ENCODE measurements at places on chromosomes 1 and 21. TPM values are rescaled to one million over a fixed set of nuclear protein-coding genes. Genes with fewer than 3 reads are reported as not detected.

SLC2A5 gene
- 2.8 TPM for total RNA-seq

DNA sequence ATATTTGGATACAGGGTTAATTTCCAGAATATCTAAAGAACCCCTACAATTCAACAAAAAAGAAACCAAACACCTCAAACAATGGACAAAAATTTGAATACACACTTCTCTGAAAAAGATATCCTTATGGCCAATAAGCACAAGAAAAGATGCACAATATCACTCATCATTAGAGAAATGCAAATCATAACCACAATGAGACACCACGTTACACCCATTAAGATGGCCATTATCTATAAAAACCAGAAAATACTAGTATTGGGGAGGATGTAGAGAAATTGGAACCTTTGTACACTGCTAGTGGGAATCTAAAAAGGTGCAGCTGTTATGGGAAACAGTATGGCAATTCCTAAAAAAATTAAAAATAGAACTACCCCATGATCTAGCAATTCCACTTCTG, 4.9 kb downstream of the ADAM30 start:
- no peak for DNase-seq

BCL2L15 gene
- total RNA-seq, result 0.17 TPM

GRCh38 chr21:39472786-39473185, 21.0 kb downstream of the SH3BGR start:
- no peak for DNase-seq

DNA sequence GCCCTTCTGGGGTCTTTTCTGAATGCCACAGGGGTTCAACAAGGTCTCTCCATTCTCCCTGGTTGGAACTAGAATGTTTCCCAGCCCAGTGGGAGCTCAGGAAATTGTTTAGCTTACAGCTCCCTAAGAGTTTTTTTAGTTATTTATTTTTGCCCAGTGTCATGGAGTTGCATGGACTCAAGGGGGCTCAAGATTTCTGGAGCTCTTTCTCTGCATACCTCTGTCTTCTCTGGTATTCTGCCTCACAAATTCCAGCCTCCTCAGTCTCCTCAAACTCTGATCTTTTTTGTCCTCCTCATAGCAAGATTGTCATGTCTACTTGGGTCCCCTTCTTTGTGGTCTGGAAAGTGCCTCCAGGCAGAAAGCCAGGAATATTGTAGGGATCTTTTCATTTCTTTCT, 15.9 kb upstream of the PPP2R5A start:
- no peak for DNase-seq

DNA sequence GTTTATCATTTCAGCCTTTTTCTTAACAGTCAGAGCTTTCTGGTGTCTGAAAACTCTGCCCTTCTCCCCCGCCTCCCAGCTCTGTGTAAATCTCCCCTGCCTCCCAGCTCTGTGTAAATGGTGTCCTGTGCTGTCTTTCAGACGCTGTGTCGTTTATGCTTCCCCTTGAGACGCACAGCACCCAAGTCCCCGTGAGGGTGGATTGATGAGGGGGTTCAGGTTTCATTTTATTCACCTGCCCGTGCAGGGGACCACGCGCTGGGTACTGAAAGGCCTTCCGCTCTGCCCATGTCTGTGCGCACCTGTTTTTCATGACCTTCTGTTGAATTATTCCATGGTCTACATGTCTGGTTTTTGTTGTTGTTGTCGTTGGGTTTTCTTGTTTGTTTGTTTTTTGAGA, 108.2 kb upstream of the COL6A1 start:
- no peak for DNase-seq

PEAR1 gene
- 6.2 TPM for total RNA-seq

GRCh38 chr1:161849518-161849917, 83.4 kb downstream of the ATF6 start:
- no peak for DNase-seq

CLCA2 gene
- 101 TPM for total RNA-seq

GRCh38 chr1:67691712-67692111, 6.7 kb downstream of the GADD45A start:
- DNase-seq, result no peak

DNA sequence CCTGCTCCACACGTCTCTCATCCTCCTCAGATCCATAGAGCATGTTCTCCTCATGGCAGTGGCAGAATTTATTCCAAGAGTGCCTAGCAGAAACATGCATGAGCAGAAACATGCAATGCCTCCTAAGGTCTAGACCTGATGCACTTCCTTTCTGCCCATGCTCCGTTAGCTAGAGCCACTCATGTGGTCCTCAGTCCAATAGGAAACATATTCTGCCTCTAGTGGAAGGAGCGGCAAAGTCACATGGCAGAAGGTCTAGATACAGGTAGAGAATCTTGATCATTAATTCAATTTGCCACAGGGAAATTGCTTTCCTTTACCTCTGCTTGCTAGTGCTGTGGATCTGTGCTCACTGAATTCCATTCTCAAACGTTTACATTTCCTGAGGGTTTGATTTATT, 130.4 kb downstream of the KIF26B start:
- no peak for DNase-seq

DNA sequence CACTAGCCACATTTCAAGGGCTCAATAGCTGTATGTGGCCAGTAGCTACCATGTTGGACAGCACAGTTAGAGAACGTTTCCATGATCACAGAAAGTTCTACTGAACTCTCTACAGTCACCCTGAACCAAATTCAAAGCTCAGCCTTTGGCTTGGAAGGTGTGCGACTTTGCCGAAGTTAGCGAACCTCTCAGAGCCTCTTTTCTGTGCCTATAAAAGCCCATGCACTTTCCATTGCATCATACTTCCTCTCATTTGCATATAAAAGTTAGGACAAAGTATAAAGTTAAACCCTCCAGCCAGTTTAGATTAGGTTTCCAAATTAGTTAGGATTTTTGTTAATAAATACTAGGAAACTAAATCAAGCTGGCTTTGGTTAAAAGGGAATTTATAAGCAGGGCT, 4.7 kb upstream of the SLC1A7 start:
- DNase-seq, result peak; percentile 0

- no peak for DNase-seq
These were observed 17.0 kb downstream of the AGT start for GRCh38 chr1:230696722-230697437.

PLD5 gene
- total RNA-seq, result 0.17 TPM

COL11A1 gene
- 0.46 TPM for total RNA-seq

- DNase-seq, result no peak
These were observed 20.3 kb downstream of the AJAP1 start for GRCh38 chr1:4674676-4675075.

DNA sequence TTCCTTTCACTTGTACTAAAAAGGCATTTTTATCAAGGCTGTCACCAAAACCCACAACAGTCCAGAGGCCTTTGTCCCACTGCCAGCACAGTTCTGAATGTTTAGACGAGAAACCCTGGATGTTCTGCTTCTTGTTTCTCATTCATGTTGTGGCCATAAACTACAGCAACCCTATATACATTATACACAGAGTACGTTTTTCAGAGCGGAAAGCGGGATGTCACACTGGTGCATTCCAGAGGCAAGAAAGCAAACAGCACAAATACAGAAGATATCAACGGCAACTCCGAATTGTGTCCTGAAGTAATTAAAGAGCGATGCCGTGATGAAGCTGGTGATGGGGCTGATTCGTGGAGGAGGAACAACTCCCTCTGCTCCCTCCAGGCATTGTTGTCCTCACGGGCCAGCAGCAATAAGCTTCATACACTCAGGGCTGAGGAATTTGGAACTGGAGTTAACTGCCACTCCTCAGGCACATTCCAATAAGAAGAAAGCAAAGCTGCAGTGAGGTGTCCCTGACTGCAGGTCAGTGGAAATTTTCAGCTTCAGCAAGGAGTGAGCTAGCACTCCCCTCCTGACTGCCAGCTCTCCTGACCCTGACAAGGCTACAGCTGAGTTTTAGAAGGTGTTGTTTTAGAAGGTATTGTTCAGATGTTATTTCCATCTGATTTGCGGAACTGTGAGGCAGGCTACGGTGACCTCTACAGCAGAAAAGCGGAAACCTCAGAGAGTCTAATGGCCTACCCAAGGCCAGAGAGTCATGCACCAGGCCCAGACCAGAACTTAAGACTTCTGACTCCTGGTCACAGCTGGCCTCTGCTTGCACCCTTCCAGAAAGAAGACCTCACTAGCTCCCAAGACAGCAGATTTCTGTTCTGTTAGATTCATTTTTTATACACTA, 149.0 kb downstream of the TGFBR3 start:
- DNase-seq, result no peak

L1TD1 gene
- not detected for total RNA-seq

CAMK2N1 gene
- 10.7 TPM for total RNA-seq

DNA sequence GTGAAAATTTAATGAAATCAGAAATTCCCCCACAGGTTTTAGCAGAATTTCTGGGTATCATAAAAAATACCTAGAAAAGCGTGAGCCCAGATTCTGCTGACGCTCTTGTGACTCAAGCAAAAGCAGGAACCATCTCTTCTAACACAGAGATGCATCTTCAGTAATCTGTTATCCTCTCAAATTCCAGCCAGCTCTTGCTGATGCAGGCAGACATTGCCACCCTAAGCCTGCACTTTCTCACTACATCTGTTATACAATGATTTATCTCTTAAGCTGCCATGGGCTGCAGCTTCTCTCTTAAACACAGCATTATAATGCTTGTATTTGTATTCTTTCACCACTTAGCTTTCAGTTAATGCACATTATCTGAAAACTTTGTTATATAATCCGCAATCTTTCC, 113.0 kb upstream of the RGS1 start:
- no peak for DNase-seq

ST6GALNAC3 gene
- 3.7 TPM for total RNA-seq

- DNase-seq, result peak; percentile 91
These were observed 31.2 kb downstream of the SDC3 start for GRCh38 chr1:30877205-30877912.

TFF2 gene
- total RNA-seq, result not detected

DNA sequence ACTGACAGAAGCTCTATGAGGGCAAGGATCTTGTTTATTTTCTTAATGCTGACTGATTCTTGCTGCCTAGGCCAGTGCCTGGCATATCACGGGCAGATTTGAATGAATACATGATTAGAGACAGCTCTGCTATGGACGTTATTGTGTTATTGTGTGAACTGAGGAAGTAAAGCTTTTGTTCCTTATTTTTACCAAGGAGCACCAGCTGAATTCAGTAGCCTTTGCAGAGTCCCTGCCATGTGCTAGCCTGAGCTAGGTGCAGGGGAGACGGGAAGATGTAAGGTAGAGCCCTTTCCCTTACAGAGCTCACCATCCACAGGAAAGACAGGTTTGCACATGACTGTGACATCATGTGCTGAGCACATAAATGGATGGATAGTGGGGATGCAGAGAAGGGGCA, 36.0 kb upstream of the SCMH1 start:
- no peak for DNase-seq

CD1C gene
- total RNA-seq, result 6.7 TPM

DPT gene
- 32.9 TPM for total RNA-seq

ANKRD35 gene
- 32.2 TPM for total RNA-seq

APCS gene
- not detected for total RNA-seq

DNA sequence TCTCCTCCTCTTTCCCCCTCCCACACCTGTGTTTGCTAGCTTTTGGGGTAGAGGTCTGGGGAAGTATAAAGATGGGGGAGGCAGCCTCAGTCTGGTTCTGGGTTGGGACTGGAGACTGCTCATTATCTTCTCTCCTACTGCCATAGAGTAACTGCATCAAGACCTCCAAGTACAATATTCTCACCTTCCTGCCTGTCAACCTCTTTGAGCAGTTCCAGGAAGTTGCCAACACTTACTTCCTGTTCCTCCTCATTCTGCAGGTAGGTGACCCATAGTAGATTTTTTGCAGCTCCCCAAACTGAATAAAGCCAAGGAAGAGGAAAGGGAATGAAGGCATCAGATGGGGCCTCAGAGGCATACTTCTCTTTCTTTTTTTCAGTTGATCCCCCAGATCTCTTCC, 5.3 kb downstream of the ATP8B2 start:
- no peak for DNase-seq

- DNase-seq, result no peak
These were observed 22.0 kb downstream of the PARS2 start for GRCh38 chr1:54742282-54742681.

DNA sequence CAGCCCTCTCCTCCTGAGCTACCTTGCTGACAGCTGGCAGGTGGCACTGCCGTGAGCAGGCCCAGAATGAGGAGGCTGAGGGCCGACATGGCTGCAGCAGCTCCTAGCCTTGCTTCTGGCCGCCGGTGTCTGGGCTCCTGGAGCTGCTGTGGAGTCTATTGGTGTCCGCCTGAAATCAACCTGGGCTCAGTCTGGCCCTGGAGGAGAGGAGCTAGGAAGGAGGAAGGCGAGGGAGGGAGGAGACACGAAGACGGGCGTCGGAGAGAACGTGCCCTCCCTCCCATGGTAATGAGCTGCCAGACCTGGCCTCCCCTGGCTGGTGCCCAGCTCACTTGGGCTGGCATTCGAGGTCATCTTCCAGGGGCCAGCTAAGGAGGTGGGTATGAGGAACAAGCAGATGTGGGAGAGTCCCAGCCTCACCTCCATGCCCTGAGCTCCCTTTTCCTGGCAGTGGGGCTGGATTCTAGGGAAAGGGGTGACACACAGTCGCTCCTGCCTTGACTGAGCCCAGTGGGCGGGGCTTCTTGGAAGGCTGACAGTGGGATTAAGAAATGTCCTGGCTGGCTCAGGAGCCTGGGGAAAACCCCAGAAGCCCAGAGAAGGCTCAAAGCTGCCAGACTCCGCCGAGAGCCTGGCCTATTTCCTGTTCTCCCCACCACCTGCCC, at the start of gene PDZK1IP1:
PDZK1IP1 (minus strand) TSS at position 193 of the 665 bp plus-strand sequence; CDS start at position 89, 104 bp downstream.
- DNase-seq, result peak; percentile 97

DNA sequence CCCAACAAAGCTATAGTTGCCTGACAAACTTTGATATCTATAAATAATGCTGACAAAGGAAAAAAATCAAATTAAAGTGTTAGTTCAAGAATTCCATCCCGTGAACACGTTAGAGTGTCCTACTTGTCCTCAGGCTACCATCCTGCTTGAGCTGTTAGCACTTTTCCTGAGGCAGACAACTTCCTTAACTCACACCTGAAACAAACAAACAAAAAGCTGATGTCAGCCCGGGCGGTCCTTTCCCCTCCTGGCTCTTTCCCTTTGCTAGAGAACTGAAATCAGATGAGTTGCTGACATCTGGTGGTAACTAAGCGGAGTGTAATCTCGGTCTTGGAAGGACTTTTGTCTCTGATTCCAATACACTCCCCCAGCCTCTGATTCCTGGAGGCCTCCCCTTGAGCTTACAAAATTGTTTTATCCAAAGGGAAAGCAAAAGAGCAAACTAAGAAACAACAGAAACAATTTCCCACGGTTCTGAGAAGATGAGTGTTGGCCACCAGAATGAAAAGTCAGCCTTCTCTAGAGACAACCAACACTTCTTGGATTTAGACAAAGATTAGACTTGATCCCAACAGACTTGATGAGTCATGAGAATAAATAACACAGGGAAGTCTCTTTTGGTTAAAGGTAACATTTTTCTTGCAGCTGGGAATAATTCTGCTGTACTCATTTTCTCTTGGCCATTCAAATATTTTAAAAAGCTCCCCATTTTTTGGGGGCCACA, 135.4 kb downstream of the PROX1 start:
- DNase-seq, result peak; percentile 21

PLPPR4 gene
- 1.8 TPM for total RNA-seq
